ENCODE measurements at places on chromosomes 1 and 21.

DNA sequence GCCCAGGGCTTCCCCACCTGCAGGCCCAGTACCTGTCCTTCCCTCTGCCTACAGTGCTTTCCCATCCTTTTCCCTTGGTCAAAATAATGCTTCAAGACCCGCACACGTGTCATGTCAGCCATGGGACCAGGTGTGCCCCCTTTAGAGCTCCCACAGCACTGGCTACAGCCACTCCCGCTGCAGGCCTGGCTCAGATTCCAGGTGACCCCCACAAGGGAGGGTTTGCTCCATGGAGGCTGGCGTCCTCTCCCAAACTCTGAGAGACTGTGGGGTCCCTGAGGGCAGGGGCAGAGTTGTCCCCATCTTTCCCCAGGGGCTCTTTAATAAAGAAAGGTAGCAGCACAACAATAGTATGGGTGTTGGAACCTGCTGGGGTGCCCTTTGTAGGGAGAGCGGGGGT, 66.4 kb upstream of the RUNX3 start:
- DNase-seq = no peak

- no peak for DNase-seq
These were observed 84.6 kb downstream of the MATN1 start for GRCh38 chr1:30638811-30639210.

DNA sequence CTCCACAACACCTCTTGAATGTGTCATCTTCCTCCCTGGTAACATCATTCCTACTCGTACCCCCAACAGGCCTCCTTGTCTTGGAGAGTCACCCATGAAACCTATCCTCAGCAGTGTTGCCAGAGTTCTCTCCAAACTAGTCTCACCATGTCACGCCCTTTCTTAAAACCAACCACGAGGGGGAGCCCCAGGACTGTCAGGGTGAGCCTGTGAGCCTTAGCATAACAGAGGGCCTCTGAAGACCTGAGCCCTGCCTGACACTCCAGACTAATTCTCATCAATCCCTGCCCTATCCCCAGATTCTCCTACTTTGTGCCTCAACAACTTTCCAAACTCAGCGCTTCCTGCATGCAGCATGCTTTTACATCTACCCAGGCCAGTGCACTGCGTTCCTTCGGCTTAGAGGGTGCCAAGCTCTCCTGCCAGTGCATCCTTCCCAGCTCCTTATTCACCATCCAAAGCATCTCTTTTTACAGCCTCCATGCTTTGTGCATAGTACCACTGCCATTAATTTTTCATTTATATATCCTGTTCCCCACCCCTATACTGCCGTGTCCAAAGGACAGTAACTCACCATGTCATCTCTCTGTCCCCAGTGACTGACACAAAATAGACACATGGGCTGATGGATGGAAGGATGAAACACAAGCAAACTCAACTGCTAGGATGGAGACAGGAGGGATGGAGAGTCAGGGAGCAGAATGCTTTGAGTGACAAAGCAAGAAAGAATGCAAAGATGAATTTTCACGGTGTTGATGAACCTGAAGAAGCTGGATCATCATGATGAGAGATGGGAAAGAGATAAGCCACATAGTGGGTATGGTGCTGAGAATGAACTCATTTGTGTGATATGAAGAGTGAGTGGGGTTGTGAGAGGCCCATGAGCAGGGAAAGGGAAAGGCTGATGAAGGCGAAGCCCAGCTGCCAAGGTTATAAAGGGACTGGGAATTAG, 34.0 kb downstream of the ZNF697 start:
- peak; percentile 91 for DNase-seq

GRCh38 chr1:52057255-52057654, 1.2 kb downstream of the BTF3L4 start:
- peak; percentile 70 for DNase-seq

DNA sequence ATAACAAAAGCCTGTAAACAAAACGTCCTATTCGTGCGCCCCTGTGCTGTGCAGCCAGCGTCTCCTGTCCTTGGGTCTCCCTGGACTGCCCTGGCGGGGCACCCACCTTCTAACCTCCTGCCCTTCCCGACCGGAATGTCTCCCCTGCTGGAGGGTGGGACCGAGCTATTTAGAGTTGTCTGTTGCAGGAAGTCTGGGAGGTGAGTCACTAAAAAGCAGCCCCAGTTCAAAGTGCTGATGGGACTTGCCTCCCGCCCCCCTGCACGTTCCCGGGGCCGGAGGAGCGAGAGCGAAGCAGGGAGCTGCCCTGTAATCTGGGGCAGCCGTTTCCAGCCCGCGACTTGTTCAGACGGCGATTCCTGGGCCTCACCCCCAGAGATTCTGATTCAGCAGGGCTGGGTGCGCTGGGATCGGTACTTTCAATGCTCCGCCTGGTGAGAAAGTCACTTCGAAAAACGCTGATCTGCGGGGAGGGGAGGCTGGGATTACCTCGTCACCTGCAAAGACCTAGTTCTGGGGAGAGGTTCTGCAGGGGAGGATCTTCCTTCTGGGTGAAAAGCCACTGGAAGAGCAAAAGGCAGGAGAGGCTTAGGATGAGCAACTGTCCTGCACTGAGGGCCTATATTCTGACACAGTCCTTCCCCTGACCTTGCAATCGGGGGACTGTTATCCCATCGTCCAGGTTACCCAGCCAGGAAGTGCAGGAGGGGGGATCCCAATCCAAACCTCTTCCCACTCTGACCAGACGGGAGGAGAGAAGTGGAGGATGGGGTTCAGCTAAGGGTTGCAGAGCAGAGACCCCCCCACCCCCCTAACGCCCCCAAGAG, 1.2 kb upstream of the DHRS3 start:
- DNase-seq = peak; percentile 65

DNA sequence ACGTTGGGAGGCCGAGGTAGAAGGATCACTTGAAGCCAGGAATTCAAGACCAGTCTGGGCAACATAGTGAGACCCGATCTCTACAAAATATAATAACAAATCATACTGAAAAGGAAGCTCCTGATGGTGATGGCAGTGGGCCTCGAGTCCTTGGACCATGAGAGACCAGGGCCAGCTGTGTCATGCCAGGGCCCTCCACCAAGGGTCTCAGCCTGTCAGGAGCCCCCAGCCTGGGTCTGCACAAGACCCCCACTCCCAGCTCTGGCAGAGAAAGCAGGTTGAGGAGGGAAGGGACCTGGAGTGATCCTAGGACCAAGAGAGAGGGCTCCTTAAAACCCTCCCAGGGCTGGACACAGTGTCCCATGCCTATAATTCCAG, 6.7 kb upstream of the CTRC start:
- no peak for DNase-seq

GRCh38 chr1:245133995-245134715, 20.6 kb upstream of the KIF26B start:
- no peak for DNase-seq

GRCh38 chr1:90174246-90174645, 179.3 kb downstream of the ZNF326 start:
- DNase-seq = no peak

DNA sequence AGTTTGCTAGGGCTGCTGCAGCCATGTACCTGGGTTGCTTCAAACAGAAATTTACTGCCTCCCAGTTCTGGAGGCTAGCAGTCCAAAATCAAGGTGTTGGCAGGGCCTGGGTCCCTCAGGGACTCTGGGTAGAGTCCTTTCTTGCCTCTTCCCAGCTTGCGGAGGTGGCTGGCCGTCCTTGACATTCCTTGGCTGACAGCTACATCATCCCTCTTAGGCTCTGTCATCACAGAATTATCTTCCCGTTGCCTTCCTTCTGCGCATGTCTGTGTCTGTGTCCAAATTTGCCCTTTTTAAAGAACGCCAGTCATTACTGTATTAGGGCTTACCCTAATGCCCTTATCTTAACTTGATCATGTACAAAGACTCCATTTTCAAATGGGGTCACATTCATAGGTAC, 37.6 kb upstream of the PGBD5 start:
- DNase-seq = no peak

DNA sequence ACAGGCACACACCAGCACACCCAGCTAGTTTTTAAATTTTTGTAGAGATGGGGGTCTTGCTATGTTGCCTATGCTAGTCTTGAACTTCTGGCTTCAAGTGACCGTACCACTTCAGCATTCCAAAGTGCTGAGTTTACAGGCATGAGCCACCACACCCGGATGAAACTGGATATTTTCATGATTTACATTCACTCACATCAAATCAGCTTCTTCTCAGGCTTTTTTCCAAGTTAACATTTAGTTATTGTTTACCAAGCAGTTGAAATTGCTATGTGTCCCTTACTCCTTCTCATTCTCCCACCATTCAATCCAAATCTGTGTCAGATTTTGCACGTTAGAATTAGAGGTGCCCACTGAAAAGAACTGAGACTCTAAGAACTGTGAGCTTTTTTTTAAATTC, 18.4 kb downstream of the RIT1 start:
- no peak for DNase-seq

DNA sequence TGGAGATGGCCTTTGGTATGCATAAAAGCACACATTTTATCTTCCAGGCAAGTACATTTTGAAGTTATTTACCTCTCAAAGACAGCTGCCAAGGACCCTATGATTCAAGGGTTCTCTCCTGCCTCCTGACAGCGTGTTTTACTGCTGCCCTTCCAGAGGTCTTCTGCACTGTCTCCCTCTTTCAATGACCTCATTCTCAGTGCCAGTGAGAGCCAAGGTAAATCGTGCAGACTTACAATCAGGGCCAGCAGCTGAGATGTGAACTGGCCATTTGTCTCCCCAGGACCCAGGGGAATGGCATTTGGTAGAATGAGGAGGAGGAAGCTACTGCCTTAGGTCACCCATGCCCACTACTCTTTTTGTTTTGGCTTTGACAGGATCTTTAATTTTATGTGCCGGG, 84.2 kb upstream of the FGGY start:
- DNase-seq = no peak

DNA sequence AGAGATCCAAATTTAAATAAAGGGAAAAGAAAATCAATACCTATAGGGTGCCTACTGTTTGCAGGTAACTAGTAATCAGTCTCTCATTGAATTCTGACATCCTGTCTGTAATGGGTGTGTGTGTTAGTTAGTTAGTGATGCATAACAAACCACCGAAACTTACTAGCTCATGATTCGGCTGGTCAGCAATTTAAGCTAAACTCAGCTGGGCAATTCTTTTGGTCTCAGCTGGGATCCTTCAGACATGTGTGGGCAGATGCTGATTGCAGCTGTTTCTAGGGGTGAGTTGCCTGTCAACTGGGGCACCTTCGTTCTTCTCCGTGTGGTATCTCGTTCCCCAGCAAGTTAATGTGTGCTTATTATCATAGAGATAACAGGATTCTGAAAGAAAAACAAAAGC, 40.2 kb upstream of the ZNF124 start:
- peak; percentile 41 for DNase-seq

DNA sequence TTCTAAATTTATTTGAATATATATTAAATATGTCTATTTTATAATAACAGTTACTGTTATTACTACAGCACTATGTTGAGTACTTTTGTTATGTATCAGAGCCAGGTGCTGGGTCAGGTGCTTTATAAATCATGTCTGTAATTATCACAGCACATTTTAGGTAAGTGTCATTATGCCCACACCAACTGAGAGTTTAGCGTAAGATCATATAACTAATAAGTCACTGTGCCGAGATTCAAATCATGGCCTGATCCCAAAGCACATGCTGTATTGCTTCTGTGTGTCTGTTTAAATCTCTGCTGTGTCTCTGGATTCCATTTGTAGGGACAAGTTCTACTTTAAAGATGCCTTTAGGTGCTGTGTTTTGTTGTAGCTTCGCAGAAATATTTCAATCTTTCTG, 1.9 kb downstream of the GPSM2 start:
- DNase-seq = no peak

DNA sequence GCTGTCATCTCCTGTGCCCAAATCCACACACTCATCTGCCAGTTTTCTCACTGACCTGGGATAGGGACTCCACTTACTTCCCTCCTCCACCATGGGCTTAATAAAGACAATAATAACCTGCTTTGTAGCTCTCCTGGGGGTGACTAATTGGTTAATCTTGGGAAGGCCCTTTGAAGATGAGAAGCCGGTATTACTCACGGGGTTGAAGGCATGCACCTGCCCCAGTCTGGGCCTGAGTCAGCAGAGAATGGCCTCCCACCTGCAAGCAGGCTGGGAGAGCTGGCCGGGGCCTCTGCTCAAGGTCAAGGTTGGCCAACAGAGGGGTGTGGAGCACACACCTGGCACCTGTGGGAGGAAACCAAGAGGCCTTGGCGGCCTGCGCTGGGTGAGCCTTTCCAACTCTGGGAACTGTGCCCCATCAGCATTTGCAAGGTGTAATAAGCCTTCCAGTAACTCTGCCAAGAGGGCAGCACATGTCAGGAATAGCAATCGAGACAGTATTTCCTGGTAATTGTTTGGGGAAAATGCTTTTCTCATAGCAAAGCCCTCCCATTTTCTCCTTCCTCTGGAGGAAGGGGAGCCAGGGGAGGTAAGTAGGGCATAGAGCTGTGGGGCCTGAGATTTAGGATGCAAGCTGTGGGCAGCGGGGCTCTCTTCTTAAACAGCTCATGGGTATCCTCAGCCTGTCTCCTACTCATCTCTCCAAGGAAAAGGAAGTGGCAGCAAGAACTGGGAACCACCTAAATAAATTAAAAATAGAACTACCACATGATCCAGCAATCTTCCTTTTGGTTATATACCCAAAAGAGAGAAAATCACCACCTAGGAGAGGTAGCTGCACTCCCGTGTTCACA, 49.0 kb downstream of the TOMM20 start:
- DNase-seq = no peak

DNA sequence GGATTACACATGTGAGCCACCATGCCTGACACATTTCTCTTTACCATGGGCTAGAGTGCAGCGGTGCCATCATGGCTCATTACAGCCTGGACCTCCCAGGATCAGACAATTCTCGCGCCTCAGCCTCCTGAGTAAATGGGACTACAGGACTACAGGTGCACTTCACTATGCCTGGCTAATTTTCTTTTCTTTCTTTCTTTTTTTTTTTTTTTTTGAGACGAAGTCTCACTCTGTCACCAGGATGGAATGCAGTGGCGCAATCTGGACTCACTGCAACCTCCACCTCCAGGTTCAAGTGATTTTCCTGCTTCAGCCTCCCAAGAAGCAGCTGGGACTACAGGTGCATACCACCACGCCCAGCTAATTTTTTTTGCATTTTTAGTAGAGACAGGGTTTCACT, 14.8 kb upstream of the KIF1B start:
- no peak for DNase-seq

DNA sequence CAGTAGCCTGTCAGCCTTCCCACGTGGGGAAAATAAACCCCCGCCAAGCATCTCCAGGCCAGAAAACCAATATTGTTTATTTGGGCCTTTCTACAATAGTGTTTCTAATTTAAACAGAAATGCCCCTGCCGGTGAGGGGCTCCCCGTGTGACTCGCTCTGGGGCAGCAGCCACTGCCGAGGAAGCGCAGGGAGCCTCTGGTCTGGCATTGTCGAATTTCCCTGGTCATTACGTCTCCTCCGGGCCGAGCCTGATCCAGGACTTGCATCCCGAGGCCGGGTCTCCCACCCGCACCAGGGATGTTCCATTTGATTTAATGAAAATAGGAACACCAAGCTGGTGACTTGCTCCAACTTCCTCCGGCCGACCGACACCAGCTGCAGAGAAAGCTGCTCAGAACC, 20.5 kb downstream of the PRDM16 start:
- no peak for DNase-seq

DNA sequence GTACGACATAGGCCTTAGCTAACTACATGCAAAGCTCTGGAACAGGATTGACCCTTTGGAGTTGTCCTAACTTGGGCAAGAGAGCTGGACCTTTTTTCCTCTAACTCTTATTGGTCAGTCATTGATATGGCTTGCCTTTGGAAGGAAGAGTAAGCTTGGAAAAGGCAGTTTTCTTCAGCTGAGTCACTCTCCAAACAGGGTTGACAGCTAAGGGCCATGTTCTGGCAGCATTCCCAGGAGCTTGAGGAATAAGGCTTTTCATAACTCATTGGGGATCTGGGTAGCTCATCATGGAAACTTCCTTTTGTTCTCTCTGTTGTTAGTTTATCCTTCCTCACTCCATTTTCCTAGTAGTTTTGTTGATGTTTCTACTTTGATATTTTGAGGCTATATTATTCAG, 14.5 kb upstream of the ERRFI1 start:
- DNase-seq = no peak
